PC-9 (cell line): ENCODE measurements at places on chromosomes 7 and 10. TPM values are rescaled to one million over a fixed set of nuclear protein-coding genes. Genes with fewer than 3 reads are reported as not detected.

- no peaks in the 10 kb centered on the region for H3K36me3 ChIP-seq
- H3K4me1 ChIP-seq = no peaks in the 10 kb centered on the region
- DNase-seq = no peak
- no peak overlapping the region for H3K27ac ChIP-seq
- H3K27me3 ChIP-seq = no peaks in the 10 kb centered on the region
Measured at GRCh38 chr10:108632144-108632543, 1291.2 kb downstream of the XPNPEP1 start.

- no peaks in the 10 kb centered on the region for H3K4me1 ChIP-seq
- no peak overlapping the region for H3K27ac ChIP-seq
- DNase-seq = no peak
- H3K4me3 ChIP-seq = no peak overlapping the region
- no peaks in the 10 kb centered on the region for H3K27me3 ChIP-seq
Measured at GRCh38 chr7:1964913-1965578, 267.7 kb downstream of the MAD1L1 start.

DNA sequence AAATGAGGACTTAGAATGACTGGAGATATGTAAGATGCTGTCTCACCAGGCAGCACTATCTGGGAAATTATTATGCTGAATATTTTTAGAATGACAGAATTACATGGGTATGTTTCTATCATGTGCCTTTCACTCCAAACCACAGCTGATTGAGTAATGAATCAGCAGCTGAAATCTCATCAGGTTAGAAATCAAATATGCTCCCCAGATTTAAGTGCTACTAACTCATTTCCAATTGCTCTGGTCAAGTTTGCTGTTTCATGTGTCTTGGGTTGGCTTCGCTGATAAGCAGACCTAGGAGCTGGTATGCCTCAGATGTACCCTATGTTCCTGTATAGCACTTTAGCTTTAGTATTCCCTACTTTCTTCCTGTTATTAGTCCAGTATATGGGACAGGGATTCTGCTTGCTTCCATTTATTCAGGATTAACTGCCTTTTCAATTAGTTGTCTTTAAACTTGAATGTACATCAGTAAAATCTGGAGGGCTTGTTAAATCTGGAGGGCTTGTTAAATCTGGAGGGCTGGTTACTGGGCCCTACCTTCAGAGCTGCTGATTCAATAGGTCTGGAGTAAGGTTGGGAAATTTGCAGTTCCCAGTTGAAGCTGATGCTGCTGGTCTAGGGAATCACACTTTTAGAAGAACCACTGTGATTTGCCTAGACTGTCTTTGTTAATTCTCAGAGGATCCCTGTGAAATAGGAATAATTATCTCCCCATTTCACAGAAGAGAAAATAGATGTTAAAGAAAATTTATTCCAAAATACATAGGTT is 172.9 kb downstream of the DKK1 start:
- no peaks in the 10 kb centered on the region for H3K36me3 ChIP-seq
- H3K27me3 ChIP-seq = no peaks in the 10 kb centered on the region
- DNase-seq = peak; percentile 15
- peaks cover 23% of the 10 kb centered on the region for H3K4me1 ChIP-seq

DNA sequence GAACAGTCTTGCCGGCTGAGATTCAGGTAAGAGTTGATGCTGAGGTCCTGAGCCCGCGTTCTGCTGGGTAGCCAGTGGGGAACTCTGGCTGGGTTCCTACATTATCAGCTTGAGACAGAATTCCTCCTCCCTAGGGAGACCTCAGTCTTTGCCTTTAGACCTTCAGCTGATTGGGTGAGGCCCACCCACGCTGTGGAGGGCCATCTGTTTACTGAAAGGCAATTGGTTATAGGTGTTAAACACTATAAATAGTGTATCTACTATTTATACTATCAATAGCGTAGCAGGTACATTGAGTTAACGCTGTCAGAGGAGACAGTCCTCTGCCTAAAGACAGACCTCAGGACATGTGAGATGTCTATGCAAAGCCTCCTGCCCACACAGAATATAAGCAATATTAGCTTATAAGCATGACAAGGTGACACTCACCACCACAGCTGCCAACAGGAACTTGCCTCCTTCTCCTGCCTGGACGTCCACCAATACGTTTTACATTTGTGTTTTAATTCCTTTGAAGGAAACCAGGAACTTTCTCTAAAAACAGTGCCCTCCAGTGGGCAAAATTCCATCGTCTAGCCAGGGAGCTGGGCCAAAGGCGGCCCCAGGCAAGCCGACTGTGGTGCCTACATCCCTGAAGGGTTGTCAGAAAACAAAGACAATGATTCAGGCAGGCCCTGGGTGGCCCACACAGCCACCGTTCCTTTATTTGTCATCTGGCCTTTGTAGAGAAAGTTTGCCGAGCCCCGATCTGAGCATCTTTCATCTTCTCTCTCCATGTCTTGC is 58.8 kb downstream of the INSIG1 start:
- peaks cover 96% of the 10 kb centered on the region for H3K27me3 ChIP-seq
- no peaks in the 10 kb centered on the region for H3K36me3 ChIP-seq
- H3K4me1 ChIP-seq = no peaks in the 10 kb centered on the region
- DNase-seq = no peak
- H3K27ac ChIP-seq = no peak overlapping the region

DNA sequence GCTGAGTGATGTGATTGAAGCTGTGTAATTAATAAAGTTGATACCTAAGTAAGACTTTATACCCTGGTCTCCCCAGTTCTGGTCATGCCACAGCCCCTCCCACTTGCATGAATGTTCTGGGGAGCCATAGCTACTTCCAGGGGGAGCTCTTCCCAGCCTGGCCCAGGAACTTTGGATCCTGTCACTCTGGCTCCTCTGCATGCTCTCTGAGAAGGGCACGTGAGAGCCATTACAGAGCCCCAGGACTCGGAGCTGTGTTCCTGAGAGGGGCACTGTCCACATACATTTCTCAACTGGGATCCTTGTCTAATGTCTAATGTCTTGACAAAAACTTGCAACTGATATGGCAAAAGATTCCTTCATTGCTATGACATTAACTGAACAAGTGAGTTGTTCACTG is 173.9 kb upstream of the NPY start:
- no peak for DNase-seq
- H3K27me3 ChIP-seq = no peaks in the 10 kb centered on the region
- no peak overlapping the region for H3K4me3 ChIP-seq

GRCh38 chr10:33550811-33551210 is 216.3 kb upstream of the NRP1 start:
- H3K27ac ChIP-seq = no peak overlapping the region
- DNase-seq = no peak
- H3K4me1 ChIP-seq = no peaks in the 10 kb centered on the region
- no peaks in the 10 kb centered on the region for H3K36me3 ChIP-seq

GRCh38 chr10:15601819-15602218 is 117.9 kb downstream of the ITGA8 start:
- no peak for DNase-seq
- H3K27ac ChIP-seq = no peak overlapping the region
- peaks cover 28% of the 10 kb centered on the region for H3K27me3 ChIP-seq
- no peak overlapping the region for H3K4me3 ChIP-seq

- H3K4me3 ChIP-seq = no peak overlapping the region
- no peaks in the 10 kb centered on the region for H3K27me3 ChIP-seq
- no peak for DNase-seq
- peaks cover 30% of the 10 kb centered on the region for H3K4me1 ChIP-seq
- H3K36me3 ChIP-seq = no peaks in the 10 kb centered on the region
- H3K27ac ChIP-seq = no peak overlapping the region
Measured at GRCh38 chr7:46129831-46130230, 208.8 kb upstream of the IGFBP3 start.

Gene SLC29A4
- total RNA-seq = 7.9 and 10.3 TPM in 2 replicates

DNA sequence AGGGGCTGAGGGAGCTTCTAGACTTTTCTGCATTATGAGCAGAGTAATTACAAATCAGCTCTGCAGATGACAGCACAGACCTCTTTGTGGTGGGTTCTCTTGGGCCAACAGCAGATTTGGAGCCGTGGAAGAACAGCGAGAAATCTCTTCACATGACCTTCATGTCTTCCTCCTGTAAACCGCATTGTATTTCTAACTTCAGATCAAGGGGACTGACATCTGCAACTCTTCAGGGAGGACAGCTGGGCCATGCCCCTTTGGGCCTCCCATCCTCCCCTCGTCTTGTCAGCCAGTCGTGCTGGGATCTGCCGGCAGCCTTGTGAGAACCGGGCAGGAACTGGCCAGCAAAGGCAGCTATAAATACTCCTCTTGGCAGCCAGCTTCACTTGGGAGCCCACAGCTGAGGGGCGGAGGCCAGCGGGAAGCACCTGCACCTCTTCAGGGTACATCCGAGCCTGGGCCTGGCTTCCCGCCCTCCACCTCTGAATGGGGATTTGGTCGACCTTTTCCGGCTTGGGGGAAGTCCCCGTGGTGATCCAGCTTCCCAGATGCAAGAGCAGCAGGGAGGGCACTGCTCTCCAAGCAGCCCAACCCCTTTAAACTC is 54.7 kb downstream of the STEAP1B start:
- H3K27me3 ChIP-seq = no peaks in the 10 kb centered on the region
- no peaks in the 10 kb centered on the region for H3K36me3 ChIP-seq
- no peak overlapping the region for H3K27ac ChIP-seq
- H3K4me3 ChIP-seq = no peak overlapping the region

Gene TCAF1
- 41.5 and 44.6 TPM in 2 replicates for total RNA-seq

DNA sequence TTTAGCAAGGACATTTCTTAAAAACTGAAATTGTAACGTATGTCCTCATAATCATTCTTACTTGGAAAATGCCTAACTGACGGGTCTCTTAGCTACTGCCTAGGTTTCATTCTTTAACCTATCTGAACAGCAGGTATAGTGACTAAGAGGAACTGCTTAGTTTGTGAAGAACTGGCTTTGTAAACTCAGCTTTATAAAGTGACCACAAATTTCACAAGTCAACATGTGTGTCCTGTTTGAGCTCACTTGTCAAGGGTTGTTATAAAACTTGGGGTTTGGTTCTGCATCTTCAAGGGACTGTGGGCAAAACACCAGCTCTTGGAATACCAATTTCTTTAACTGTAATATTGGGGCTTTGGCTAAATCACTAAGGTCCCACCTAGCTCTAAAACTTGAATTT is 32.2 kb downstream of the MRPS33 start:
- H3K4me1 ChIP-seq = peaks cover 17% of the 10 kb centered on the region
- H3K27ac ChIP-seq = no peak overlapping the region
- no peaks in the 10 kb centered on the region for H3K27me3 ChIP-seq
- DNase-seq = peak; percentile 45
- no peaks in the 10 kb centered on the region for H3K36me3 ChIP-seq
- no peak overlapping the region for H3K4me3 ChIP-seq

Gene PNLIP
- not detected in 2 replicates for total RNA-seq

GRCh38 chr7:123797673-123798531 is 47.1 kb upstream of the HYAL4 start:
- peak; percentile 45 for DNase-seq
- no peaks in the 10 kb centered on the region for H3K27me3 ChIP-seq
- peaks cover 11% of the 10 kb centered on the region for H3K4me1 ChIP-seq

DNA sequence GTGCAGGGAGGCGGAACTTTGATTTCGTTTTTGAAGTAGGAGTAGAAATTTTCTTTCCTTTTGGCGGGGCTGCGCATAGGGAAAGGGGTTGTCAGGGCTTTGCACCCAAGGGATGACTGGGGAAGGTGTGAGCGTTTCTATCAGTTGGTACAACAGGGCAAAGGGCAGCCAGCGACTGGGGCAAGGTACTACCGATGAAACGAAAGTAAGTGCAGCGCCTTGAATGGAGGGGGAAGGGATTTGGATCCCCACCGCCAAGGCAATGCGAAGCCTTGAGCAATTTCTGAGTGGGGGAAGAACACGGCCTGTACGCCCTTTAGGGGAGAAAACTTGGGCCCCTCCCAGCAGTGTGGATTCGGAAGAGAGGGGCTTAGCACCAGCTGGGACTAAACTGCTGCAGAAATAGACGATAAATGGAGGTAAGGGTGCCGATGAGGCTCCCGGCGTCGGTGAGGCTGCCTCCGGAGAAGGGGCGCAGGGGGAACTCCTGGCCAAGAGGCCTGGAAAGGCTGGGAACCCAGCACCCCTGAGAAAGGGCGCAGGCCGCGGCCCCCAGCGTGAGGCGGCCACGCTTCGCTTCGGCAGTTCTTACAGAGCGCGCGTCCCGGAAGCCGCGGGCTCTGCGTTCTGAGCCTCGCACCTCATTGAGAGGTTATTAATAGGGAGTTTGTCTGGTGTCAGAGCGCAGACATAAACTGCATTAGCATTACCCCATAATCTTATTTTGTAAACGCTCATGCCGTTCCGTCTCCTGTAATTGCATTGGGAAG is 10.0 kb upstream of the TLX1 start:
- DNase-seq = no peak
- no peak overlapping the region for H3K27ac ChIP-seq
- peaks cover 62% of the 10 kb centered on the region for H3K27me3 ChIP-seq
- no peaks in the 10 kb centered on the region for H3K4me1 ChIP-seq

Gene HSPA12A
- total RNA-seq = 11.3 and 12.1 TPM in 2 replicates

DNA sequence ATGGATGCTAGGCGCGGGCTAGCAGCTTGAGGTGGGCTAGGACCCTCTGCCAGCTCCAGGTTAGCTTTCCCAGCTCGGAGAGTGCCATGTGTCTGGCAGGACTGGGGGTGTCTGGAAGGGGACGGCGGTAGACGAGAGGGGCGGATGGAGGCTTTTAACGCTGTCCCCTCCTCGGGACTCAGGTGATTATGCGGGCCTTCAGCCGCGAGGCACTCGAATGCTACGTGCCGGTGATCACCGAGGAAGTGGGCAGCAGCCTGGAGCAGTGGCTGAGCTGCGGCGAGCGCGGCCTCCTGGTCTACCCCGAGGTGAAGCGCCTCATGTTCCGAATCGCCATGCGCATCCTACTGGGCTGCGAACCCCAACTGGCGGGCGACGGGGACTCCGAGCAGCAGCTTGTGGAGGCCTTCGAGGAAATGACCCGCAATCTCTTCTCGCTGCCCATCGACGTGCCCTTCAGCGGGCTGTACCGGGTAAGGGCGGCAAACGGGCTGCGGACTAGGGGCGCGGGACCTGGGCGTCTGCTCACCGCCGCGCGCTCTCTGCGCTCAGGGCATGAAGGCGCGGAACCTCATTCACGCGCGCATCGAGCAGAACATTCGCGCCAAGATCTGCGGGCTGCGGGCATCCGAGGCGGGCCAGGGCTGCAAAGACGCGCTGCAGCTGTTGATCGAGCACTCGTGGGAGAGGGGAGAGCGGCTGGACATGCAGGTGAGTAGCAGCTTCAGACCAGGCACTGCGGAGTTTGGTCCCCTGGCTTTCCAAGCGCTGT is 1.1 kb downstream of the CYP26A1 start:
- no peak overlapping the region for H3K4me3 ChIP-seq
- H3K27ac ChIP-seq = no peak overlapping the region
- no peak for DNase-seq
- no peaks in the 10 kb centered on the region for H3K27me3 ChIP-seq
- no peaks in the 10 kb centered on the region for H3K36me3 ChIP-seq
- peaks cover 23% of the 10 kb centered on the region; the same call in 1 of the 2 replicates for H3K4me1 ChIP-seq

DNA sequence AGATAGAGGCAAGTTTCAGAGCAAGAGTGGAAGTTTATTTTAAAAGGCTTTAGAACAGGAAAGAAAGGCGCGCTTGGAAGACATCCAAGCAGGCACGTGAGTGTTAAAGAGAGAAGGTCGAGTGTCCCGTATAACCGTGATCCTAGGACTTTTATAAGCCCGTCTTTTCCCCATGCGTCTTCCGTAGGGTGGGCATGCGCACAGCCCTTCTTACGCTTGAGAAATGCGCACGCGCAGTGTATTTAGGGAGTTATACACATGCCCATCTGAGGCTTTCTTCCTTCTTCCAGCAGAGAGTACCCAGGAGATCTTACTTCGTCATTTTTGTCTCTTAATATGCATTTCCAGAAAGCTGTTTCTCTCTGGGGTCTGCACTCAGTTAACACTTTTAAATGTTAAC is 52.4 kb downstream of the CALD1 start:
- H3K27ac ChIP-seq = no peak overlapping the region
- H3K4me1 ChIP-seq = no peaks in the 10 kb centered on the region
- H3K4me3 ChIP-seq = no peak overlapping the region
- H3K36me3 ChIP-seq = no peaks in the 10 kb centered on the region
- no peak for DNase-seq

Gene FFAR4
- 0.25 TPM in 1 of 2 replicates, not detected in the other for total RNA-seq

Gene HABP2
- not detected in 2 replicates for total RNA-seq

- H3K36me3 ChIP-seq = peaks cover 10% of the 10 kb centered on the region; the same call in 1 of the 2 replicates
- no peaks in the 10 kb centered on the region for H3K27me3 ChIP-seq
- peak; percentile 89 for DNase-seq
Measured at GRCh38 chr7:43584195-43584586, 1.3 kb downstream of the STK17A start.
